Brain microvascular endothelial cell (primary cell): ENCODE measurements at places on chromosomes 2 and 18.

GRCh38 chr2:73532381-73532780 lies 109.8 kb downstream of the NAT8 start:
- no peak for DNase-seq

- no peak for DNase-seq
These were observed 52.7 kb upstream of the NCK2 start for GRCh38 chr2:105691947-105692390.

- DNase-seq = no peak
These were observed 93.3 kb downstream of the TGFA start for GRCh38 chr2:70460333-70460732.

DNA sequence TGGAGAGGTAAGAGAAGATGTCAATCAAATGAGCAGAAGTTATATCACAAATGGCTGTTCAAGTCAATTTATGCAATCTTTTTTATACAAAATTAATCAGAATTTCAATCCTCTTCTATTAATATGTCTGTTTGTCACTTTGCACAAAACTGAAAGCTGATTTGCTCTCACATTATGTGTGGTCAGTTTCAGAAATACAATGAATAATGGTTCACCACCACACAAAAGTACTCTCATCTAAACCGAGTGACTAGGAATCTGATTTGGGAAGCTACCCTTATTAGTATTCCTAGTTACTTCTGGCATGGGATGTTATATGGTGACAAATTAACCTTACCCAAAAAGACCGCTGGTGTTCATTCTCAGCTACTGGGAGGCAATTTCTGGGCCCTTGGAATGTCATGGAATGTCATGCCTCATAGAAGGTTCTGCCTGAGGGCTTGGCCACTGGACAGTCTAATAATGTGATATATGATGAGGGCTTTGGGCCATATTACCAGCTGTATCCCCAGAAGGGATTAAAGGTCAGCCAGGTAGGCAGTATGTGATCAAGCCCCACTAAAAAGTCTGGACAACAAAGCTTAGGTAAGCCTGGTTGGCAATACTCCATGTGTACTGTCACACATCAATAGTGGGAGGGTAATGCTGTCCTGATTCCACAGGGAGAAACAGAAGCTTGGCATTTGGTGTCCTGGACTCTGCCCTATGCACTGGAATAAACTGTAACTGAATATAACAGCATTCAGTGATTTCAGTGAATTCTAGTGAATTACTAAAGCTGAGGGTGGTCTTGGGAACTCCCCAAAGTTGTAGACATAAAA lies 113.2 kb downstream of the PIGN start:
- DNase-seq = no peak

DNA sequence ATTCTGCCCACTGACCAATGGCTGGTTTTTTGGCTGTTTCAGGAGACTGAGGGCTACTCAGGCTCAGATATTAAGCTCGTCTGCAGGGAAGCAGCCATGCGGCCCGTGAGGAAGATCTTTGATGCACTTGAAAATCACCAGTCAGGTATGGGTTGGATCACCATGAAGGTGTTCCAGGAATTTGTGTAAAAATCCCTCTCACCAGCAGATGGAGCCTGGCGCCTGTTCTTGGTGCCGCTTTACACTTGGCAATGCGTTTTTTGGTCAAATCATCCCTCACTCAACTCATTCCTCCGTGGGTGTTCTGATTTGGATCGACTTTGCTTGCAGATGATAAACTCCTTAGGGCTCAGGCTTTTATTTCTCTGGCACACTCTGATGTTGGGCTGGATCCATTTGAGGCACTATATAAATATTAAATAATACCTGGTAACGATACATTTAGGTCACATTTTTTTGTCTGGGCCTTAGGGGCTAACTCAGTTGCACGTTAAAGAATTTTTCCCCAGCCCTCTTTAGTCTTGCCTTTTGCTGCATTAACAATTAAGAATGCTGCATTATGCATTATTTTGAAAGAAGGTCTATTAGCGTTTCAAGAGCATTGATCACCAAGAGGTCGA lies 50.0 kb downstream of the HDHD2 start:
- DNase-seq = peak; percentile 48

DNA sequence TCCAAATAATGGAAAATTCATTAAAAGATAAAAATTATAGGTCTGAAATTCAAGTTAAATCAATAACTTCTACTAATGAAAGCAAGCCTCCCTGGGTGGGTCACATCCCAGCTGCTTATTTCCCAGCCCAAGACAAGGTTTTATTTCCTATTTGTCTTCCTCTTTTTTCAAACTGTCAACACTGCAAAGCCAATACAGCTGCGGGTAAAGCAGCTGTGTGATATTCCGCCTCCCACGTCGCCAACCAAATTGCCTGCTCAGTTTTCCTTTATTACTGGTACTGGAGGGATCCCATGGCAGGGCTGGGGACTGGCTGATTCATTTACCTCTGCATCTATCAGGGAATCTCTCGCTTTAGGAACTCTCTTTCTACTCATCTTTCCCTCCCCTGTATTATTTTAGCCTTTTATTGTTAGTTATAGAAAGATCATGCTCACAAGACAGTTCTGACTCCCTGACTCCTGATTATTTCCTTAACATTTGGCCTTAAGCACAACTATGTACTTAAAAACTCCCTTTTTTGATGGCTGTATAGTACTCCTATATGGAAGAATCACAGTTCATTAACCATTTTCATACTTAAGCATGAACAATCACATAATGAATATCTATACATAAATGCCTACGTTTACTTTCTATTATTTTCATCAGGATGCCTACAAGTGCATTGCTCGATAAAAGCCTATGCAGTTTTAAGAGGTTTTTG lies 253.1 kb downstream of the CDCA7 start:
- no peak for DNase-seq

- DNase-seq = no peak
These were observed 36.6 kb downstream of the ZDBF2 start for GRCh38 chr2:206311026-206311425.

DNA sequence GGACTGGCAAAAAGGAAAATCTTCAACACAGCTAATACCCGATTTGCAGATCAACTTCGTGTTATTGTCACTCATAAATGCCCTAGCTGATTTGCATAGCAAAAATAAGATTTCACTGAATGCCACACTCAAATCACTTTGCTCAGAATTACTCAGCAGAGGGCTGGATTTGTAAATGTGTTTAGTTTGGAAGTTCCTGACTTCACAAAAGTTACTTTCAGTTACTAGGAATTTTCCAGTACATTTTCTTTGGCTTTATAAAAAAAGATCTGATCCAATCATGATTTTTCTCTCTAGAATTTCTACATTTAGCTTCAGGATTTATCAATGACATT lies 433.3 kb upstream of the ID2 start:
- DNase-seq = no peak

- DNase-seq = no peak
These were observed 1.7 kb upstream of the LDLRAD4 start for GRCh38 chr18:13216711-13217465.

- DNase-seq = peak; percentile 37
These were observed 35.5 kb upstream of the KIDINS220 start for GRCh38 chr2:8872821-8873432.

DNA sequence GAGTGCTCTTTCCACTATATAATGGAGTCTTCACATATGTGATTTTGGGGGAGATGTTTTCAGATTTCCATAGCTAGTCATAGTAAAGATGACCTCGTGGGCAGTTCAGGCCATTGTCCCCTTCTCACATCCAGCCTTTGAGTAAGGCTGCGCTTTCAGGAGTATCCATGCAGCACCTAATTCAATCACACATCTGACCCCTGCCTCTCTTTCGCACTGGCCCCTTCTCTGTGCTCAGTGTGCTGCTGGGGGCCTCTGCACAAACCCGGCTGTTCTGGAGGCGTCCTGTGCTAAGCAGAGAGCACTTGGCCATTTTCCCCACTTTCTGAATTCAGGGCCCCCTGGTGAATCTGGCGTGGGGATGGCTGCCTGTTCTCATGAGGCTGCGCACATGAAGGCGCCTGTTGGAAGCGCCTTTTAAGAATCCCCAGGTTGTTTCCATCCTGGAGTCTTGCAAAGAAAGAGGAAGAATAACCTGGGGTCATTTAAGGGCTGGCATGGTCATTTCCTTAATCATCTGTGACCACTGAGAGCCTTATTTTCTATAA lies 96.0 kb upstream of the ALPP start:
- no peak for DNase-seq

DNA sequence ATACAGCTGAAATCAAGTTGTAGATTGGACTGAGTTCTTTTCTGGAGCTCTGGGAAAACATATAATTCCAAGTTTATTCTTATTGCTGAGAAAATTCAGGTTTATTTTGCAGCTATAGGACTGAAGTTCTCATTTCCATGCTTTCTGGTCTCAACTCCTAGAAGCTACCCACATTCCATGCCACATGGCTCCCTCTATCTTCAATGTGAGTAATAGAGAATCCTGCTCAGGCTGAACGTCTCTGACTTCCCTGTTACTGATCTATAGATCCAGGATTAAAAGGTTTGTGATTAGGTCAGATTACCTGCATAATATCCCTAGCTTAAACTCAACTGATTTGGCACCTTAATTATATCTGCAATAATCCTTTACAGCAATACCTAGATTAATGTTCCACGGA lies 453.8 kb upstream of the MC4R start:
- DNase-seq = no peak

GRCh38 chr18:29146068-29146467 lies 969.1 kb upstream of the CDH2 start:
- DNase-seq = no peak

GRCh38 chr18:63730773-63731172 lies 28.0 kb downstream of the SERPINB11 start:
- DNase-seq = no peak
